Astrocyte of the hippocampus (primary cell): ENCODE measurements at places on chromosomes 11 and 22.

- DNase-seq = no peak
Observed at GRCh38 chr11:40178470-40178869, 1281.0 kb downstream of the LRRC4C start.

DNA sequence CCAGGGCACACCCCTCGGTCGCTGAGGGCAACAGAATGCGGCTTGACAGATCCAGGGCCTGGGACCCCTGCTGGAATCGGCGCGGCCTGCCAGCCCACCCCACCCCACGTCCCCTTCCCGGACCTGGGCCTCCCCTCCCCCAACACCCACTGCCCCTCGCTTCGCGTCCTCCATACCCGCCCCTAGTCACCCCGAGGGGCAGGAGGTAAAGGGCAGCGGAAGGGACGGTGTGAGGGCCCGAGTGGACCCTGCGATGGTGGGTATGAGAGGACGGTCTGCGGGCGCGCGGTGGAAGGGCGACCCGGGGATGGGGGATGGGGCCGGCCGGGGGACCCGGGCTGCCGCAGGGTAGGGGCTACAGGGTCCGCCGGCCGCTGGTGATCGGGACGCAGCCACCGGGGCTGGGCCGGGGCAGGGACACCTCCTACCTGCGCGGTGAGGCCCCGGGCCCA lies 311 bp downstream of the APBB1 start:
- no peak for DNase-seq

DNA sequence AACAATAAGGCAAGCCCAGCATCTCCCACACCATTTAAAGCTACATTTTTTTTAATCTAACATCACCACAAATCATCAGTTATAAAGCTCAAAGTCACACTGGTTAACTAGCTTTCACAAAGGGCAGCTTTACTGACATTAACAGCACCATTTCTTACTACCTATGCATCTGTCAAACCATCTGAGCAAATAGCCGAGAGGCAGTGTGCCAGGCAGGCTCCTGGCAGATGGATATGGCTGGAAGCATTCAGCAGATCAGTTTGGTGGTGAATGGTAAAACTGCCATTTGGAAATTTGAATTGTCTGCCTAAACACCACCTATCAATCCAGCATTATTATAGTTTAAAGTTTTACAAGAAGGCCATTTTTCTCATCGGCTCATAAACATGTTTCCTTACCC lies 131.2 kb downstream of the TTC28 start:
- DNase-seq = no peak

DNA sequence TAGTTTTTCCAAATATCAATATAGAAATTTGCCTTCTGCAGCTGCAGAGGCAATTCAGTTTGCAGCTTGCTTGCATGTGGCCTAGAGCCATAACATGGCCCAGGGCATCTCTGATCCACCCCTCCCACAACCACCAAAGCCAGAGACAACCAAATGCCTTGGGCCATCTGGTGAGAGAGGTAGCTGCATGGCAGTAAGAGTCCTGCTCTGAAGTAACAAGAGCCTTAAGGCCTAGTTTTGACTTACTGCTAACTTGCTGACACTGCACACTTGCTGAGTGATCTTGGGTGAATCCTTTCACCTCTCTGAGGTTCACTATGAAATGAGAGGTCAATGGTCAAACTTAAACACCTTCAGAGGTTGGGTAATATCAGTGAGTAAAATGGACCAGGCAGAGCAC lies 4.9 kb upstream of the SPECC1L start:
- DNase-seq = no peak

DNA sequence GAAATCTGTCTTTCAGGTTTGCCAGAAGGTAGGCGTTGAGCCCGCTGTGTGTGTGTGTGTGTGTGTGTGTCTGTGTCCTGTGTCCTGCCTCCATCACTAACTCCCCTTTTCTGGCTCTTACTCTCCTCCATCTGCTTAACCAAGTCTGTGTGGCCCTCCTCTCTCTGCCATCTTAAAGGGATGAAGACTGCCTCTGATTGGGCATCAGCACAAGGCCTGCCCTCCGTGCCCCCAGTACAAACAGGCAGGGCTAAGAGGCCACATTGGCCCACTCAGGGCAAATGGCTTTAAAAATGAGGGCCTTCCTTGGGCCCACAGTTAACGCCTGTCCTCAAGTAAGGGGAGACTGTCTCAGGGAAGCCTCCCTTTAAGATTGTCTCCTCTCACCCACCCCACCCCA lies 10.9 kb downstream of the RCOR2 start:
- DNase-seq = no peak

DNA sequence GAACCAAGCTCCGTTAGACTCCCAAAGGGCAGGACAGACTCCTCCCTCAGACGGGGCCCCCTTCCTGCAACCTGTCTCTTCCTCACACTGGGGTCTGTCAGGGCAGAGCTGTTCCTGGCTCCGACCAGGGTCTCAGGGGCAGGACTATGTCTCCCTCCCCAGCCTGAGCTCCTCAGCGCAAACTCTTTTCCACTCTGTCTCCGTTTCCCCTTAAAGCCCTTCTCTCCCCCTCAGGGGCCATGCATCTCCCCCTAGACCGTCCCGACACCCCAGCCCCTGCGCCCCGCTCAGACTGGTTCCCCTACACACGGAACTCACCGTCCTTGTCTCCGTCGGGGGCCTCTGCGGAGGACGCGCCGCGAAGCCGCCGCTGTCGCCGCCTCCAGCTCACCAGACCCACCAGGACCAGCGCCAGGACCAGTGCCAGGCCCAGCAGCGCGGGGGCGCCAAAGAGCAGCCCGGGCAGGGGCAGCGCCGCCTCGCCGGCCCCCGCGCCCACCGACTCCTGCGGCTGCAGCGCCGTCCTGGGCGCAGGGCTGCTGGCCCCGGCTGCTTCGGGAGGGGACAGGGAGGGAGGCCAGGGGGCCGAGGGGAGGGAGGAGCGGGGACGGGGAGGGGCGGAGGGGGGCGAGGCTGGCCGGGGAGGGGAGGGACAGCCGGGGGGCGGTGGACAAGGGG lies 684 bp downstream of the TNFRSF13C start:
- DNase-seq = peak; percentile 77

- no peak for DNase-seq
Observed at GRCh38 chr11:114847306-114847975, 169.1 kb downstream of the NXPE2 start.
